ENCODE measurements at places on chromosomes 3 and 15. TPM values are rescaled to one million over a fixed set of nuclear protein-coding genes. Genes with fewer than 3 reads are reported as not detected.

Gene ETFA
- 213 TPM for total RNA-seq

Gene SKIL
- 51.3 TPM for total RNA-seq

Gene LRRIQ4
- total RNA-seq: 0.22 TPM

Gene SIDT1
- total RNA-seq: 37.0 TPM

Gene SHISA5
- total RNA-seq: 115 TPM

Gene GHRL
- total RNA-seq: 0.63 TPM

Gene CPN2
- total RNA-seq: not detected

Gene LRRC31
- total RNA-seq: 42.6 TPM

Gene MAGI1
- 41.9 TPM for total RNA-seq

Gene CIP2A
- total RNA-seq: 4.5 TPM

Gene CACNA2D2
- 1.5 TPM for total RNA-seq

Gene ZNF620
- 4.0 TPM for total RNA-seq

Gene SMCO1
- not detected for total RNA-seq

Gene VGLL3
- 1.5 TPM for total RNA-seq

Gene GASK1A
- 10.0 TPM for total RNA-seq

Gene RAB6B
- total RNA-seq: 4.1 TPM

Gene SEC22C
- total RNA-seq: 9.3 TPM

Gene VILL
- total RNA-seq: 69.7 TPM

Gene UBAP1L
- 3.9 TPM for total RNA-seq

Gene PIF1
- 5.0 TPM for total RNA-seq

Gene CHRM5
- total RNA-seq: not detected

Gene SPTSSB
- total RNA-seq: 0.66 TPM

Gene C3orf49
- not detected for total RNA-seq

Gene EPHA3
- total RNA-seq: 6.6 TPM

Gene ATP13A5
- 0.35 TPM for total RNA-seq

Gene ST3GAL6
- 10.9 TPM for total RNA-seq

Gene SERINC4
- total RNA-seq: 0.52 TPM

Gene MGA
- 29.2 TPM for total RNA-seq

Gene FRMD4B
- 28.6 TPM for total RNA-seq

Gene ITIH3
- 0.72 TPM for total RNA-seq

Gene CACNA2D3
- 0.34 TPM for total RNA-seq

Gene TUSC7
- not detected for total RNA-seq

Gene ZIC4
- total RNA-seq: not detected

Gene LRRC2
- 1.8 TPM for total RNA-seq

Gene APBA2
- 0.69 TPM for total RNA-seq
